Memory B cell (primary cell): ENCODE measurements at places on chromosomes 2 and 18.

DNA sequence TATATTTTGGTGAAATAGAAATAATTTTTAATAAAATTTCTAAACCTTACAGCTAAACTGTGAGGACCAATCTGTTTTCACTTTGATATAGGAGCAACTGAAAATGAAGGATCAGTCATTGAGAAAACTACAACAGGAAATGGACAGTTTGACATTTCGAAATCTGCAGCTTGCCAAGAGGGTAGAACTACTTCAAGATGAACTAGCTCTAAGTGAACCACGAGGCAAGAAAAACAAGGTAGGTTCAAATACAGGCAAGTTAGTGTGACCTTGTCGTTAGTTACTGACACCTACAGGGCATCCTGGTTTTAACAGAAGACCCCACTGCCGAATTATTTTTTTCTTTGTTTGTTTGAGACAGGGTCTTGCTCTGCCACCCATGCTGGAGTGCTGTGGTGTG, 75.5 kb upstream of the STON1 start:
- no peak for DNase-seq

DNA sequence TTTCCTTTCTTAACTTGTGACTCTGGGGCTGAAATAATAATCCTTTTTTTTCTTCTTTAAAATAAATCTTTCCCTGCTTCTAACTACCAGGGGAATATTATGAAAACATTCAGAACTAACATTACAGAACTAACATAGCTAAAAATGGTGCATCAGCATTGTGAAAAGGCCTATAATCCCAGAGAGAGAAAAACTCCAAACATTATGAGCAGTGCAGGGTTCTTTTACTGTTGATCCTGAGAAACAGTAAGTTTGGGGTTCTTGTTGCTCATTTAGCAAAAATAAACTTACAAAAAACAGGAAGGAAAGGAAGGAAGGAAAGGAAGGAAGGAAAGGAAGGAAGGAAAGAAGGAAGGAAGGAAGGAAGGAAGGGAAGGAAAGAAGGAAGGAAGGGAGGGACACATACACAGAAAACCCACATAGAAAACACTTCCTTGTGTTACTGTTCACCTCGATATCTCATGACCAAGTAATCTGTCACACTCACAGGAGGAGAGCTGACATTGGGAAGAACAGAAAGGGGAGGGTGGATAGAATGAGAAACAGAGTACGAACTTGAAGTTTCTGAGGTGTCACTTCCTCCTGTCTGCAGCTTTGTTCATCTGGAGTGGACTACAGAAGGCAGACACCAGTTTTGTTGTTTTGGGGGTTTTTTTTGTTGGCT, 18.4 kb upstream of the PIK3C3 start:
- no peak for DNase-seq

DNA sequence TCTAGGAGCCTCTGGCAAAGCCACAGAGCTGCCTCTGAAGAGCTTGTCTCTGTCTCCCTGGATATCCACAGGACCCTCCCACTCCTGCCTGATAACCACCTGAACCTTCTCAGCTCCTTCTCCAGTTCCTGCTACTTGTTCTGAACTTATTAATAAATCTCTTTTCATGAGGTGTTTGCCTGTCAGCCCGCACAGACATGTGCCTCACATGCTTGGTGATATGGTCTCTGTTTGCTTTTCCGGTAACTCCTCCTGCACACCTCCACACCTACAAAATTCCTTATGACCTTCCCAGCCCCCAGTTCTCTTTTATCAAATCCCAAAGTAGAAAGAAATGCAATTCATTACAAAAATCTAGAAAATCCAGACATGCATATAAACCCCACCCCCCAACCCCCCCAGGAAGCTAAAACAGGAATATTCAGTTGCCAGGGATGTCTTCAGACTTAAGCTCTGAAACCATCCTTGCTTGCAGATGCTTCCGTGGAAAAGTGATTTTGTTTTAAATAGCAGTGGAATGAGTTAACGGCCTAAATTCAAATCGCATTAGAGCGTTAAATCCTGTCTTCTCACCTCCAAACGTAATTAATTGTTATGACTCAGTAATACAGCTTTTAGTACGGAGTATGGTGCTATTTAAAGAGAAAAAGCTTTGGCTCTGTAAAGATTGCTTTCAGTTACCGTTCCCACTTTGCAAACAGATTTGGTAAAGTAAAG, 2.1 kb upstream of the PID1 start:
- DNase-seq = no peak

GRCh38 chr18:33828949-33829348, 250.9 kb downstream of the ASXL3 start:
- no peak for DNase-seq

- no peak for DNase-seq
Measured at GRCh38 chr2:187435078-187435477, 13.0 kb downstream of the CALCRL start.

DNA sequence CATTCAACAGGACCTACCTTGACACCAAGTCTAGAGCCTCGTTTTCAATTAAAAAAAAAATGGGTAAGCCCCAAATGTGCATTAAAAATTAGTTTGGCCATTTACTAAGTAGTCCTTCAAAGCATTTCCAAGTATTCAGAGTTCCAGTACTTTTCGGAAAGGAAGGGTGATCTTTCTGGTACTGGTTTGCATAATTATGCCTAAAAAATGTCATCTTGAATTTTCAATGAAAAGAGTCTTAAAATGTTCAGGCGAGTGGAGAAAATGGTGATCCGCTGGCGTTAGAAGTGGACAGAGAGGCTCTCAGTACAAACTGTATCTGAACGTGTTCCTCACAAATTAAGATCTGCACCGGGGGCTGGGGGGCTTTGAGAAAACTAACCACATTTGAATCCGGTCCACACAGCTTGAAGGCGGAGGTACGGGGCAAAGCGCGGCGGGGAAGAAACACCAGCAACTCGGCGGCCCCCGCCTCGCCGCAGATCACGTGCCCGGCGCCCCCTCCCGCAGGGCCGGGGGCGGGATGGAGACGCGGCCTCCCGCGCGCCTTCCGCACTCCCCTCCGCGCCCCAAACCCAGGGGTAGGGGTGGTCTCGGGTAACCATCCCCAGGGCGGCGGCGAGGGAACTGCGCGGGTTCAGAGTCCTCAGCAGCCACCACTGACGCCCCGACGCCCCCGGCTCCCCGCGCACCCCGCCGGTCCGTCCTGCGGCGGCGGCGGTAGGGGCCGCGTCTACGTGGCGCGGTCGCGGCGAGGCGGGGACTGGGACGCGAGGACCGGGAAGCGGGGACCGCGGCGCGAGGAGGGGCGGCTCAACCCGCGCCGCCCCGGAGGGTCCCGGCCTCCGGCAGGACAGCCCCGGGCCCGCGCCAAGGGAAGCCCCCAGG, 564 bp downstream of the LPIN2 start:
- DNase-seq = peak; percentile 9
